ENCODE measurements at places on chromosomes 6 and 20.

- DNase-seq: no peak
Measured at GRCh38 chr6:36506611-36507010, 40.7 kb downstream of the STK38 start.

- DNase-seq: no peak
Measured at GRCh38 chr20:42742926-42743325, 446.8 kb downstream of the PTPRT start.

DNA sequence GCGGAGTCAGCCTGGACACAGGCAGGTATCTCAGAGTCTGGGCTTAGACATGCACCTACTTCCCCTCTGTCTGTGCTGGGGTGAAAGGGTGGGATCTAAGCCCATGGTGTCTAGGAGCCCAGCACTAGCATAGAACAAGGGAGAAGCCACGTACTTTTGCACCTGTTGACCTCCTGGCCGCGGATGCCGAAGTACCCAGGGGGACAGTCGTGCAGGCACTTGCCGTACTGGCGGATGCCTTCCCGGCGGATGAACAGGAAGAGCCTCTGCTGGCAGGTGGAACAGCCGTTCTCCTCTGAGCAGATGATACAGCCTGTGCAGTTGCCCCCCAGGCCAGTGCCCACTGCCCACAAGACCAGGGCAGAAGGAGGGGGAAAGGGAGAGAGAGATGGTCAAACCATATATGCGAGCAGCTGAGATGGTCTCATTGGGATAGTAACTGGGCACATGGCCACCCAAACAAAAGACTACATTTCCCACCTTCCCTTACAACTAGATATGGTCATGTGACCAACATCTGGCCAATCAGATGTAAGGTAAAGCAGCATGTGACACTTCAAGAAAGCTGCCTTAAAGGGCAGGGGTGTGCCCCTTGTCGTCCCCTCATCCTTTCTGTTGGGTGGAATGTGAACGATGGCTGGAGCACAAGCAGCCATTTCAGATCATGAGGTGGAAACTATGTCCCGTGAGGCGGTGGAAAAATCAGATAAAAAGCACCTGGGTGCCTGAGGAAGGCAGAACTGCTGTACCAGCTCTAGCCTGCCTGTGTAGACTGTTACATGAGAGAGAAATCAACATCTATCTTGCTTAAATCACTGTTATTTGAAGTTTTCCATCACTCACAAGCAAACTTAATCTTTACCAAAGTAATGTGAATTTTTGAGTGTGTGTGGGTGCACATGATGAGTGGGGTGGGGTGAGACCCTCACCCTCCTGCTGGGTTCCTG lies 34.0 kb downstream of the RSPO4 start:
- DNase-seq: no peak

- DNase-seq: no peak
Measured at GRCh38 chr6:150987371-150987828, 121.9 kb downstream of the MTHFD1L start.

DNA sequence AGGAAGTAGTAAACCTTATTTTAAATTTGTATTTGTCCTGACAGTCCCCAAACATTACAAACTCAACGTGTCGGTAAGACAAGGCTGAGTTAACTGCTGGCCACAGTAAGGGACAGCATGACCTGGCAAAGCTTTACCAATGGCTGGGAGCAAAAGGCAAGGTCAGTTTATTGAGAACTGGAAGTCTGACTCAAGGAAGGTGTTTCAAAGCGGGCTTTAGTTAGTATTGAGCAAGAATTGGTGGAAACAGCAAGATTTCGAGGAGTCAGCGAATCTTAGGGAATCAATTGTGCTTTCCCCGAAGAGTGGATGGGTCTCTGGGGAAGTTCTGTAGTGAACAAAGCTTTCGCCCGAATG lies 885 bp upstream of the GZF1 start:
- DNase-seq: no peak

DNA sequence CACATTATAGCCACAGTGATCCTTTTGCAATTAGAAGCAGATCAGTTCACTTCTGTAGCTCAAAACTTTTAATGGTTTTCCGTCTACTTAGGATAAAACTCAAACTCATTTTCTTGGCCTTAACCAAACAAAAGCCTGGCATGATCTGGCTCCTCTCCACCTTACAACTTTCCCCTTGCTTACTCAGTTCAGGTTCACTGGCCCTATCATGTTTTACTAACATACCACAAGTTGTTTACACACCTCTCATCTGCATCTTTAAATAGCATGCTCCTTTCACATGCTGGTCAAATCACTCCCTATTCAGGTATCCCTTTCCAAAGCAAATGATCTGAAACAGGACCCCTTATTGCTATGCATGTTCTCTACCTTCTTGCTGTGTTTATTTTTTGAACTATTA lies 191.4 kb upstream of the FAM83B start:
- DNase-seq: no peak
